ENCODE measurements at places on chromosomes 5 and 9.

GRCh38 chr9:8632493-8632892 lies 832.9 kb upstream of the DMAC1 start:
- no peak for DNase-seq

DNA sequence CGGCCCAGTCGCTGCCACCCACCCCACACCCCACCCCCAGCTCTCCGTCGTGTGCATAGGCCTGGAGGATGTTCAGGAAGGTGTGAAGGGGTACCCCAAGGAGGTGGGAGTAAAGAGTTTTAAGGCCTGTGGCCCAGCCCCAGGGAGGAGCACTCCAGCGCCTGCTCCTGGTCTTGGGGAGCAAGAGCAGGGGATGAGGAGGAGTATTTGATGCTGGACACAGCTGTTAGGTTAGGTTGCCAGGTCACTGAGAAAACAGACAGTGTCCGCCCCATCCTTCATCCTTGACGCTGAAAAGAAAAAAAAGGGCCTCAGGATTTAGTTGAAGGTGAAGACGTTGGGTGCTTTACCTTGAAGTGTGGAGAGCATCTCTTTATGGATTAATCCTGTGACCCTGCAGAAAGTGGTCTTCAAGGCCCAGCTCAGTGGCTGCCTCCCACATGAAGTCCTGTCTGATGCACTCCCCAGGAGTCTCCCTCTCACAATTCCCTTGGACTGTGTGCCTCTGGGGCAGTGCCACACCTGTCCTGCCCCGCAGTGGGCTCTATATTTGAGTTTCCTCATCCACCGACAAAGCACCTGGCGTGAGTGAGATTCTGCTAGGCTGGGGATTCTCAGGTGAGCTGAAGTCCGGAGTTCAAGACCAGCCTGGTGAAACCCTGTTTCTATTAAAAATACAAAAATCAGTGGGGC lies 101.8 kb downstream of the SPRY4 start:
- no peak for DNase-seq

- DNase-seq = no peak
These were observed 84.8 kb downstream of the PJA2 start for GRCh38 chr5:109324931-109325330.

DNA sequence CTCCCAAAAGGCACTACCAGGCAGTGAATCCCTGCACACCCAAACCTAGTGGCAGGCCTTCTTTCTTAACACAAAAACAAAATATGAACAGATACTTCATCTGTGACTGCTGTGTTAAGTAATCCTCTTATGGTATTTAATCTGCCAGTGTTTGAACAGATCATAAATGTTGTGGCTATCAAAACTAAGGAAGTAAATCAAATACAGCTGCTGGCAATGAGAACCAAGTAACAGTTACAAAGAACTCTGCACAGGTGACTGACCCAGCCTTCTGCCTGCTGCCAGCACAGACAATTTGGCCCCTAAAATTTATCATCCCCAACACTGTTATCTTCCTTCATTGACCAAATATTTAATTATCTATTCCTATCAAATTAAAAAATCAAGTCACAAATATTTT lies 78.0 kb downstream of the GNAQ start:
- DNase-seq = no peak

GRCh38 chr5:51404255-51404654 lies 21.0 kb downstream of the ISL1 start:
- no peak for DNase-seq

Data from stimulated activated CD4-positive, alpha-beta T cell treated with anti-CD3 and anti-CD28 coated beads, Interleukin-15, amount 100 ng/mL, for 48 hours (primary cell).